GM23248 (cell line): ENCODE measurements at places on chromosomes 5 and 9.
A peak's percentile ranks its signal among the peaks of the same experiment; 100 is the strongest.

DNA sequence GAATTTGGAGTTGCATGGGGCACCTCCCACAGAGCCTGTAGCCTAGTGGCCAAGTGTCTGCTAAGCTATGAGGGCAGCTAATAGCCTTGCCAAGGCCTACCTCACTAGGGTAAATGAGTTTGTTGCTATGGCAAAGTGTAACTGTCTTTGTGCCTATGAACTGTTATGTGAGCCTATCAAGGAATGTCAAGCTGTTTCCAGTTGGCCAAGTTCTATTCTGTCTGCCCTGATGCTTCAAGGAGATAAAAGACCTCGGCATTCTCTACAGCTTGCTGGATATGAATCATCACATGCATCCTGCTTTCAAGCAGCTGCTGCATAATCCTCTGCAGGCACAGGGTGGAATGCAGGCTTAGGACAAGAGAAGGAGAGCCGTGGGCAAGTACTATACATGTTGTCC lies 69.8 kb upstream of the CCDC112 start:
- H3K27me3 ChIP-seq, result no peaks in the 10 kb centered on the region; the same call in 1 of the 2 replicates
- H3K36me3 ChIP-seq, result no peaks in the 10 kb centered on the region
- peak overlapping the region; percentile 78 for H3K27ac ChIP-seq
- peak; percentile 93 for DNase-seq

DNA sequence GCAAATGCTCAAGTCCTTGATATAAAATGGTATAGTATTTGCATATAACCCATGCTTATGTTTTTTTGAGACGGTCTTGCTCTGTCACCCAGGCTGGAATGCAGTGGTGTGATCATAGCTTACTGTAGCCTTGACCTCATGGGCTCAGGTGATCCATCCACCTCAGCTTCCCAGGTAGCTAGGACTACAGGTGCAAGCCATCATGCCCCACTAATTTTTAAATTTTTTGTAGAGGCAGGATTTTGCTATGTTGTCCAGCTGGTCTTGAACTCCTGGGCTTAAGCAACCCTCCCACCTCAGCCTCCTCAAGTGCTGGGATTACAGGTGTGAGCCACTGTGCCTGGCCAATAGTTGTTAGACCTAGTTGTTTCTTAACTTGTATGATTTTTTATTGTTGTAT lies 17.3 kb downstream of the SLC36A3 start:
- 0 out of 2 replicates have a peak, but pooled peaks cover 3% of the 10 kb centered on the region for H3K27me3 ChIP-seq
- no peak overlapping the region for H3K4me3 ChIP-seq
- no peak overlapping the region for H3K27ac ChIP-seq
- no peaks in the 10 kb centered on the region for H3K4me1 ChIP-seq
- no peaks in the 10 kb centered on the region for H3K36me3 ChIP-seq

DNA sequence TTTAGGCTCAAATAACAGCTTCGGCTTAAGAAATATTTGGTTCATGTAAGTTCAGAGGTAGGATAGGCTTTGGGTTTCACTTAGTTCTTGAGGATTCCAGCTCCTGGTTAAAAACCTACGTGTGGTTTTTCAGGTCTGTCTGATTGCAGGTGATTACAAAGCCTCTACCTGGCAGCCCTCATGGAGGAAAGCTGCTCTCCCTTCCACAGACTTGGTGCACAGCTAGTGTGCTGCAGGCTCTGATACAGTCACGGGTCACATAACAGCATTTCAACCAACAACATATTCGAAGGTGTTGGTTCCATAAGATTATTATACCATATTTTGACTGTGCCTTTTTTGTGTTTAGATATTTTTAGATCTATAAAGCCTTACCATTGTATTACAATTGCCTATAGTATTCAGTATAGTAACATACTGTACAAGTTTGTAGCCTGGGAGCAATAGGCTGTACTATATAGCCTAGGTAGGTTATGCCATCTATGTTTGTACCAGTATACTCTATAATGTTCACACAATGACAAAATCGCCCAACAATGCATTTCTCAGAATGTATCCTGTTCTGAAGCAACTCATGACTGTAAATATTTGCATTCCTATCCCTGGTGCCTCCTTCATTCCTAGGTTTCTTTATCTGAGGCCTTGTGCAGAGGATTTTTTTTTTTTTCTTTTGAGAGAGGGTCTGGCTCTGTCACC lies 8.0 kb upstream of the DCP2 start:
- H3K27me3 ChIP-seq, result no peaks in the 10 kb centered on the region

- H3K27me3 ChIP-seq, result no peaks in the 10 kb centered on the region
- DNase-seq, result no peak
- peaks cover 7% of the 10 kb centered on the region; the same call in 1 of the 2 replicates for H3K36me3 ChIP-seq
Measured at GRCh38 chr5:1484730-1485578, 38.8 kb downstream of the LPCAT1 start.

DNA sequence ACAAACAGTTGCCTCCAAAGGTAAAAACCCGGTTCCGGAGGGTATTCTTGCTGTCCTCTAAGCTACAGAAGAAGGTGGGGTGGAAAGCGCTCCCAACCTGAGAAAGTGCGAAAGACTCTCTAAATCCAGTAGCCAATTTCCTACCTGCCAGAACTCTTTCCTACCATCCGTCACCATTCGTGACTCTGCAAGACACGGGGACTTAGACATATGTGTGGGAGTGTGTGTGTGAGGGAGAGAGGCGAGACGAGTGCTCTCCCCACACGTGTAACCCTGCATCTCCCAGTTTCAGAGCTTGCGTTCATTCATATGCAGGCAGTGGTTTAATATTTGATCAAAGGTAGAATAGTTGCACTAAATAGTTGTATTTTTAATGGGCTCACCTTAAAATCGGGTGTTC lies 473 bp upstream of the GABRA1 start:
- no peak overlapping the region for H3K4me3 ChIP-seq
- no peaks in the 10 kb centered on the region for H3K36me3 ChIP-seq
- H3K4me1 ChIP-seq, result no peaks in the 10 kb centered on the region
- no peak for DNase-seq
